ENCODE measurements at places on chromosomes 13 and 19.
A peak's percentile ranks its signal among the peaks of the same experiment; 100 is the strongest.

GRCh38 chr19:20067943-20068342 lies 9.9 kb upstream of the ZNF90 start:
- DNase-seq, result no peak

DNA sequence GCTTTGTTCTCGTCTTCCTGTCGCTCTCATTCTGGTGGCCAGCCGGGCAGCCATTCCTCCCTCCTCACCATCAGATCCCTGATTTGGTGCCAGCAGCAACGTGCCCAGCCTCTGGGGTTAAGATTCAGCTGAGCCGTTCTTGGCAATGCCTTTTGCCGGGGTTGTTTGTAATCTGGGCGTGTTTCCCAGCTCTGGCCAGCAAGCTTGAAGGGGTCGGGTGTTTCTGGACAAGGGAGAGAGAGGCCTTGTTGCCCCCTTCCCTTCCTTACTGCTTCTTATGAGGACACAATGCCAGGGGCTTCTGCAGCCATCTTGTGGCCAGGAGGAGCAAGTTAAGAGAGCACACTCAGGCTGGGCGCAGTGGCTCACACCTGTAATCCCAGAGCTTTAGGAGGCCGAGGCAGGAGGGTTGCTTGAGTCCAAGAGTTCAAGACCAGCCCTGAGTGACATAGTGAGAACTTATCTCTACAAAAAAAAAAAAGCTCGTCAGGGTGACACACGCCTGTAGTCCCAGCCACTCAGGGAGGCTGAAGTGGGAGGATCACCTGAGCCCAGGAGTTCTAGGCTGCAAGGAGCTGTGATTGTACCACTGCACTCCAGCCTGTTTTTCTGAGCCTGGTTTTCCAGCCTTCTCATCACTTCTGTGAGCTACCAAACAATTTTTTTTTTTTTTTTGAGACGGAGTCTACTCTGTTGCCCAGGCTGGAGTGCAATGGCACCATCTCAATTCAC lies 10.7 kb upstream of the CRTC1 start:
- peak; percentile 66 for DNase-seq

GRCh38 chr19:50537769-50538230 lies 24.1 kb upstream of the ASPDH start:
- DNase-seq, result peak; percentile 98

DNA sequence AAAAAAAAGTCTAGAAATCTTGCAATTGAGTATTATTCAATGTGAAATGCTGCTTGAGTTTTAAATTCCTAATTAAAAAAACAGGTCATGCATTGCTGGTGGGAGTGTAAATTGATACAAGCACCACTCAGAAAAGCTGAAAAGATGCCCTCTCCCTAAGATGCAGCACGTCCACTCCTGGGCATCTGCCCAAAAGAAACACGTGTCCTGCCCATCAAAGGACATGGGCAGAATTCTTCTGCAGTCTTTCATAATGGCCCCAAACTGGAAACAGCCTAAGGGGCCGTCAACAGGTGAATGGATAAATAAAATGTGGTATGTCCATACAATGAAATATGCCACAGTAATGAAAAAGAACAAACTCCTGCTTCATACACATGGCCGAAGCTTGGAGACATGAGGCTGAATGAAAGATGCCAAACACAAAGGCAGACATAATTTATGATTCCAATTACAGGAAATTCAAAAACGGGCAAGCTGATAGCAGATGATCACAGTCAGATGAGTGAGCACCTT lies 7.8 kb downstream of the POU2F2 start:
- DNase-seq, result no peak

DNA sequence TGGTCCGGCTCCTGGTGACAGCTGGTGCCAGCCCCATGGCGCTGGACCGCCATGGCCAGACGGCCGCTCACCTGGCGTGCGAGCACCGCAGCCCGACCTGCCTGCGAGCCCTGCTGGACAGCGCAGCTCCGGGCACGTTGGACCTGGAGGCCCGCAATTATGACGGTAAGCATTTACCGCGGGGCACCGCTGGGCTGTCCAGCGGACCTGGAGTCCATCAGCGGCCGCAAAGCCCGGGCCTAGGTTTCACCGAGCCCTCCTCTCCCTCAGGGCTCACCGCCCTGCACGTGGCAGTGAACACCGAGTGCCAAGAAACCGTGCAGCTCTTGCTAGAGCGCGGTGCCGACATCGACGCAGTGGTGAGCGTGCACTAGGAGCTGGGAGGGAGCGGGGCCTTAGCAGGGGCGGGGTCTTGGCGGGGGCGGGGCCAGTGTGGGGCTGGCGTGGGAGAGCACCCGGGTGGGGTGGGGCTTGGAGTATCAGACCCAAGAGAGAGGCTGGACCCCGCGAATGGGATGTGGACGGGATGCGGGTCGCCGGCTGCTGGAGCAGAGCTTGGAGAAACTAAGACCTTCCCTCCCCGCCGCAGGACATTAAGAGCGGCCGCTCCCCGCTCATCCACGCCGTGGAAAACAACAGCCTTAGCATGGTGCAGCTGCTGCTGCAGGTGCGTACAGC lies 8.7 kb downstream of the BCL3 start:
- DNase-seq, result no peak

- DNase-seq, result no peak
Observed at GRCh38 chr13:20311596-20311995, 79.5 kb upstream of the GJB6 start.

GRCh38 chr13:35225159-35225558 lies 251.3 kb downstream of the MAB21L1 start:
- no peak for DNase-seq

DNA sequence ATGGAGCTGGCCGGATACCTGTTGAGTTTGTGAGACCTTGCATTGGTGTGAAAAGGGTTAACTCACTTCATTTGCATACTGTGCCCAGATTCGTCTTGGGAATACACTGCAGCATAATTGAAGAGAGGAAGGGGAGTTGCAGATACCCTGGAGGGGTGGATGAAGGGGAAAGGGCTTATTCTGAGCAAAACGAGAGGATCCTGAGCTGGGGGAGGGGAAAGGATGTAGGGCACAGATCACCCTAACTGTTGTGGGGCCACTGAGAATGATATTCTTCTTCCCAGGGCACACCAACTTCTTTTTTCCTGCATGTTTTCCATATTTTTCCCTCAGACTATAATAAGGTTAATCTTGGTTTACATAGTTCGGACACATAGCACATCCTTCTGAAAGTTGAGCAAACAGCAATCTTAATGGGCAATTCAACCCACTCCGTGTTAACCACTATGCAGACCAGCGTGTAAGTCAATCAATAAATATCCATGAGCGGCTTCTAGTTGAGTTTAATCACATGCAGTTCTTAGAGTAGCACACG lies 11.7 kb upstream of the PTPRS start:
- DNase-seq, result no peak

GRCh38 chr13:98912846-98913245 lies 65.0 kb downstream of the DOCK9 start:
- DNase-seq, result no peak

DNA sequence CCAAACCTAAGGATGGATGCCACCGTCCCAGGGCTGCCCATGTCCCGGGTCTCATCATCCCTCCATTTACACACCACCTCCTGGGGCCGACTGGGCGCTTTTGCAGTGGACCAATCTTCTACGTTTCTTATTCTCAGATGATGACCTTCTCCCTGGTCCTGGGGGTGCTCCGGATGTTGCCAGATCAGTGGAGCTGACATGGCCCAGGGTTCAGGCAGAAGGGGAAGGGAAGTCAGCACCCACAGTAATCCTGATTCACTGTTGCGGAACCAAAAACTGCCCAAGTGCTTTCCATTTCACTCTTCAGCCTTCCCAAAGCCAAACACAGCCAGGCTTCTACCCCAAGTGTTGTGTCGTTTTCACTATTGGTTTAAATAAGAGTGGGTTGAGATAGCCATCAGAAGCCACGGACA lies 29.8 kb downstream of the RAB20 start:
- no peak for DNase-seq

DNA sequence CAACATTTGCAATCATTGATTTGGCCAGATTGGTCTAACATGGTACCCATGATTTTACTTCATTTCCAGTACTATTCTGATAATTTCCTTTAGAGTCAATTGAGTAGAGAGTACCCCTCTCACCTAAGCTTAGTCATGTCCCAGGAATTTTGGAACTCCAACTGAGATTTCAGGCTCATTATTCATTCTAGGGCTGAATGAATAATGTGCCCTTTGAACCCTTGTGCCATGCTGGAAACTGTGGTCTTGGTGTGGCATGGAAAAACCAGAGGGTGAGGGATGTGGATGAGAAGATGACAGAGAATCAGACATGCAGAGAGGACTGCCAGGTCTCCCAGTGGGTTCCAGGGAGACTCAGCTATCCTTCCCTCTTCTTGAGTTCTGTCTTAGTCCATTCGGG lies 30.2 kb downstream of the ITM2B start:
- no peak for DNase-seq

DNA sequence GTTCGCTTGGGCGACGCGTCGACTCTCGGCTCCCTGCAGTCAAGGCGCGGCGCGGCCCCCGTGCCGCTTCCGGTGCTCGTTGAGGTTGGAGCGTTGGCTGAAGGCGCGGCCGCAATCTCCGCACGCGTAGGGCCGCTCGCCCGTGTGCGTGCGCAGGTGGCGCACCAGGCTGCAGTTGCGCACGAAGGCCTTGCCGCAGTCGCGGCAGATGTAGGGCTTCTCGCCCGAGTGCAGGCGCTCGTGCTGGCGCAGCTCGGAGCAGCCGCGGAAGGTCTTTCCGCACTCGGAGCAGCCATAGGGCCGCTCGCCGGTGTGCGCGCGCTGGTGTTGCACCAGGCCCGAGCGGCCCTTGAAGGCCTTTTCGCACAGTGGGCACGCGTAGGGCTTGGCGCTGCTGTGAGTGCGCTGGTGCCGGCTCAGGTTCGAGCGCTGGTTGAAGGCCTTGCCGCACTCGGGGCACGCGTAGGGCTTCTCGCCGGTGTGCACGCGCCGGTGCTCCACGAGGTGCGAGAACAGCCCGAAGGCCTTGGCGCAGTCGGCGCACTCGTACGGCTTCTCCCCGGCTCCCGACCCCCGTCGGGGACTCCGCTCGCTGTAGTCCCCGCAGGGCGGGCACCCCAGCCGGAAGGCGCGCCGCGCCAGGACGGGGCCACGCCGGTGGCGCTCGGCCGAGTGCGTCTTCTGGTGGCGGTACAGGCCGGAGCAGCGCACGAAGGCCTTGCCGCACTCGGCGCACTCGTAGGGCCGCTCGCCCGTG lies 5.3 kb upstream of the ZNF497 start:
- no peak for DNase-seq

DNA sequence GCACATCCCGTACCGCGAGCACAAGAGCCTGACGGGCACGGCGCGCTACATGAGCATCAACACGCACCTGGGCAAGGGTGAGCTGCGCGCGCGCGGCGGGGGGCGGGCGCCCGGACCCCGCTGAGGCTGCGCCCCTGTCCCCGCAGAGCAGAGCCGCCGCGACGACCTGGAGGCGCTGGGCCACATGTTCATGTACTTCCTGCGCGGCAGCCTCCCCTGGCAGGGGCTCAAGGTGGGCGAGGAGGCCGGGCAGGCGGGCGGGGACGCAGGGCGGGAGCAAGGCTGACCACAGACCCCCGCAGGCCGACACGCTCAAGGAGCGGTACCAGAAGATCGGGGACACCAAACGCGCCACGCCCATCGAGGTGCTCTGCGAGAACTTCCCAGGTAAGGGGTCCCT lies 36.5 kb downstream of the BTBD2 start:
- no peak for DNase-seq

- no peak for DNase-seq
Observed at GRCh38 chr19:34370117-34370516, 5.1 kb downstream of the GPI start.

GRCh38 chr13:109123971-109124370 lies 494.6 kb downstream of the MYO16 start:
- DNase-seq, result no peak

DNA sequence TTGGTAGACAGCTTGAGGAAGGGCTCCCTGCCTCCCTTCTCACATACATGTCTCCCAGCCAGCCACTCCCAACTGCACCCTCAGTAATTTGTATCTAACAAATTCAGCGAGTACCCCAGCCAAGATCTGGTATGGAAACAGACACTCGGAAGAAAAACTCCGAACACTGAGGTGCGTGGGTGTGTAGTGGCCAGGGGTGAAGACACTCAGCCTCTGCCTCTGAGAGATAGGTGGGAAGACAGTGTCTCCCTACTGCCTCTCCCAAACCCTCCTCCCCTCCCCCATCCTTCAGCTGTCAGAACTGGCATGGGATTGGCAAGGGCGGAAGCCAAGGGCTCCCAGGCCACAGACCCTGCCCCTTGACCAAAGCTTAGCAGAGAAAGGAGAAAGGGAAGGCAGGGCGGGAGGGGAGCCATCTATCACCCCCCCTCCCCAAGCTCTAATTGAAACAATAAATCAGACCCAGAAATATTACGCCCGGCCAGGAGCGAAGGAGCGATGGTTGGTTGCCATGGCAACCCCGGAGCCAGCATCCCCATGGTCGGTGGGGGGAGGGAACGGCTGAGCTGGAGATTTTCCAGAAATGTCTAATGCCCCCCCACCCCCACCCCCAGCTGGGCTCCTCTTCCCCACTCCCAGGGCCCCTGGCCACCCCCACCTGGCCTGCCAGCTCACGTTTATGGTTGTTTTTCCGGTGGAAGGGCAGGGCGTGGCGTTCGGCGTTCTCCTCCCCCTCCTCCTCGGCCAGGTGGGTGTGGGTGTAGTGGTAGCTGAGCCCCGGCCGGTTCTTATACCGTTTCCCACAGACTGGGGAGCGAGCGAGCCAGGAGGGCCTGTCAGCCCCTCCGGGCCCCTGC lies 7.0 kb downstream of the DPF1 start:
- no peak for DNase-seq

- no peak for DNase-seq
Observed at GRCh38 chr13:31274390-31274789, 74.6 kb downstream of the B3GLCT start.

GRCh38 chr19:38020311-38020710 lies 113.3 kb downstream of the SIPA1L3 start:
- DNase-seq, result no peak

- DNase-seq, result no peak
Observed at GRCh38 chr19:2087621-2088100, 8.5 kb downstream of the MOB3A start.

DNA sequence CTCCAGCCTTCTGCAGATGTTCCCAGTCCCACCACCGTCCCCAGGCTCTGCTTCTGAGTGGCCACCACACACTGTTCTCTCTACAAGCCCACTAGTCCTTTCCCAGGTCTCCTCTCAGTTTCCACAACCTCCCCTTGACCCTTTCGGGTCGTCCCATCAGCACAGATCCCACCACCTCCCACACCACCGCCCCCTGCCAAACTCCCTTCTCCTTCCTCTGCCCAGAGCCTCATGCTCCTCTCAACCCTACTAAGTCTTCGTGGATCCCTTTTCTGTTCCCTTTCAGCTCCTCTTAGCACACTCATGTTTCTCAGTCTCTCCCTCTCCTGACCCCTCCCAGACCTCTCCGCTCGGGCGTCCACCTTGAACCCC lies 1.9 kb downstream of the NAPA start:
- DNase-seq, result no peak

- no peak for DNase-seq
Observed at GRCh38 chr13:49540552-49540951, 44.8 kb downstream of the PHF11 start.

DNA sequence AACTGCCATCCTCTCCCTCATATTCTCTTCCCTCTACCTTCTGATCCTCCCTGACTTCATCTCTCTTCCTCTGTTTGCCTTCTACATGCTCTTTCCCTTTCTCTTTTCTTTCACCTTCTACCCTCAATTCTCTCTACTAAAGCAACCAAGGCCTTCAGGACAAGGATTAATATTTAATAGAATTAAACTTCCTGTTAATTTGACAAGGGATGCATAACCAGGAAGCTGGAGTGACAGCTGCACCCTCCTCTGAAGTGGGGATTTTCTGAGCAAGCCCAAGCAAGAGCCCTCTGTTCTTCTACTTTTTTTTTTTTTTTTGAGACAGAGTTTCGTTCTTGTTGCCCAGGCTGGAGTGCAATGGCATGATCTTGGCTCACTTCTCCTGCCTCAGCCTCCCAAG lies 63.4 kb upstream of the MED4 start:
- no peak for DNase-seq
